ENCODE measurements at places on chromosomes 12 and 14. TPM values are rescaled to one million over a fixed set of nuclear protein-coding genes. Genes with fewer than 3 reads are reported as not detected.

DNA sequence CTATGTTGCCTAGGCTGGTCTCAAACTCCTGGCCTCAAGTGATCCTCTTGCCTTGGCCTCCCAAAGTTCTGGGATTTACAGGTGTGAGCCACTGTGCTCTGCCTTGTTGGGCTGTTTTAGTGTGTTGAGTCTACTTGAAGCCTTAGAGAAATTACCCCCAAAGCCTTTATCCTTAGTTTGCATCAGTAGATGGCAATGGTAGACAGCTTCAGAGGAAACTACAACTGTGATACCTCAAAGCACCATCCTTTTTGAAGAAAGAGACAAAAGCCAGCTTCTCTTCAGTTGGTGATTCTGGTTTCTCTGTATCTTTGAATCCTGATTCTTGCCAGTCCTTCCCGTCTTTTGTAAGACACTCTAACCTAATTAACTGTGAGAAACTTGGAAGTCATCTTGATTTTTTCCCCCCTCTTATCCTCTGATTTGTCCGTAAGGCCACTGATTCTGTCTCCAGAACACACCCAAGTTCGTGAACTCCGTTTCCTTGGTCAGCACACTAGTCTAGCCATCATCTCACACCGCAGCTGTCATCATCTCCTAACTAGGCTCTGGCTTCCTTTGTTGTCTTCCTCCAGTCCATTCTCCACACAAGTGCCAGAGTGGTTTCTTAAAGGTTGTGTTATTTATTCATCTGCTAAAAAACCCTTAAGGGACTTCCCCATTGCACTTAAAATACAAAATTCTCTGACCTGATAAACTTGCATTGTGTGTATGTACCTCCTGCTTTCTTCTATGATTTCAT lies 20.2 kb downstream of the ATP2A2 start:
- no peak for DNase-seq

Gene KCNK10
- 0.02 TPM for total RNA-seq

Gene CLEC4C
- not detected for total RNA-seq

GRCh38 chr12:93778306-93778705 lies 101.1 kb downstream of the CRADD start:
- DNase-seq = peak; percentile 53

- DNase-seq = no peak
Observed at GRCh38 chr14:91371011-91371989, 46.3 kb downstream of the CCDC88C start.

DNA sequence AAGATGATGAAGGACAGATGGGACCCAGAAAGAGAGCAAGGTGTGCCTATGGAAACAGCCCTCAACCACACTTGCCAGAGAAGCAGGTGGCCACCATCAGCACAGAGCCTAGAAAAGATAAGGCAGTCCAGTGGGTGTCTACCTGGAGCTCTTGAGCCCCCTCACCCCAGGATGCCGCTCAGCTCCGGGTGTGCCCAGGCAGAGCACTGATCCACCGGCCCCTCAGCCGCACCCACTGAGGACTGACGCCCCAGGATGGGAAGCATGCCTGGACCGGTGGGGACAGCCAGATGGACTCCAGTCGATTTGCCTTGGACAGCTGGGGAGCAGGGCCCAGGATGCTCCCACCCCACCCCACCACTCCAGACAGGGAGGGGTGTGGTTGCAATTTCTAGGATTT lies 15.1 kb upstream of the ZFP36L1 start:
- DNase-seq = no peak

GRCh38 chr12:15699886-15700285 lies 89.3 kb downstream of the EPS8 start:
- DNase-seq = no peak

Gene CLECL1
- total RNA-seq = not detected

DNA sequence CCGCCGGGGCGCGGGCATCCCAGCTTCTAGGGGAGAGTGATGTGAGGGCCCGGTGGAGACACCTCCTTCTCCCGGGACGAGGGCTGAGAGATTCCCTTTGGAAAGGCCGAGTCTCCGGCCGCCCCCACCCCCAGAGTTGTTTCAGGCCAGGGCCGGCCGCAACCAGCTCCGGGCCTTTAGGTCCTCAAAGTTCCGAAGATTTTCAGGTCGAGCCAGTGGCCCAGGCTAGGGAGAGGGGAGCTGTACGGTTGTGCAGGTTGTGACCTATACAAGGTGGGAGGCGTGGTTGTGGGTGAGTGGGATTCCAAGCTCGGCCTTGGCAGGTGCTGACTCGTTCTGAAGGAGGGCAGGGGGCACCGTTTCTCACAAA lies 18.4 kb upstream of the ANKRD33 start:
- no peak for DNase-seq

DNA sequence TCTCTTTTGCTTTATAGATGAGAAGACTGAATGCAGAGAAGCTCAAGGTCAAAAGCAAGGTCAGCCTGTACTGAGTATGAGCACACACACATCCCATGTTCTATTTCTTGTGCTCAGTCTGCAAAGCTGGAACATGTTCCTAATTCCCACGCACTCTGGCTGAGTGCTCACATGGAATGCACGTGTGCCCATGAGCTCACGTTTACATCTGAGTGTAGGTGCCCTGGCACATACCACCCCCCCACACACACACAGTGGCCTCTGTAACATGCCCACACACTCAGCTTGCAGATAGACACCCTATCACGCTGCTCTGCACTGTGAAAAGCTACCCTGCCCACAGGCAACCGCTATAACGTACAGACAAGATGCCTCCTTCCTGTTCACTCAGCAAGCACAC lies 700.1 kb downstream of the MED13L start:
- no peak for DNase-seq

DNA sequence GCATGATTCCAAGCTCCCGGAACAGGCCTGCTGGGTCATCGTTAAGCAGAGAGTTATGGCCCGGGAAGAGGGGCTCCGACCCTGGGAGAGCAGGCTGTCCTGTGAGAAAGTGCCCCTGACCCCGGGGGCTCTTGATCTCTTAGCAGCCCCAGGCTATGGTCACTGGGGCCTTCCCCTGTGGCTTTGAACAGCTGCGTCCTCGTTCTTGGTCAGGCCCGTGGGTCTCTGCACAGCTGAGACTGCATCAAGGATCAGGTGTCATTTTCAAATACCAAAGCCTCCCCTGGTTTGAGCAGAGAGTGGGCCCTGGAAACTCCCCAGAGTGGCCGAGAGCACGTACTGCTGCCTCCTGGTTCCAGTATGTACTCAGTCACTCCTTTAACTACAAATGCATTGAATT lies 114.8 kb downstream of the ESRRB start:
- DNase-seq = no peak

DNA sequence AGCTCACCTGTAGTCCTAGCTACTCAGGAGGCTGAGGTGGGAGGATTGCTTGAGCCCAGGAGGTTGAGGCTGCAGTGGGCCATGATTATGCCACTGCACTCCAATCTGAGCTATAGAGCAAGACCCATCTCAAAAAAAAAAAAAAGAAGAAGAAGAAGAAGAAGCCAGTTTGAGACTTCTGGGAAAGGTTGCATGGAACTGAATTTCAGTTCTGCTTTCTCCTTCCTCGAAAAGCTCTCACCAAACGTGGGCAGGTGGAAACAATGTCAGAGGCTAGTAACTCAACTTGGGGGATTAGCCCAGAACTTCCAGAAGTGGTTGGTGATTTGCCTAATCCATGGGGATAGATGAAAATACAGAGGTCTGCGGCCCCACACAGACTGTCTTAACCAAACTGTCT lies 18.7 kb downstream of the FLVCR2 start:
- DNase-seq = no peak

- no peak for DNase-seq
Observed at GRCh38 chr14:64407329-64407728, 19.2 kb downstream of the MTHFD1 start.

DNA sequence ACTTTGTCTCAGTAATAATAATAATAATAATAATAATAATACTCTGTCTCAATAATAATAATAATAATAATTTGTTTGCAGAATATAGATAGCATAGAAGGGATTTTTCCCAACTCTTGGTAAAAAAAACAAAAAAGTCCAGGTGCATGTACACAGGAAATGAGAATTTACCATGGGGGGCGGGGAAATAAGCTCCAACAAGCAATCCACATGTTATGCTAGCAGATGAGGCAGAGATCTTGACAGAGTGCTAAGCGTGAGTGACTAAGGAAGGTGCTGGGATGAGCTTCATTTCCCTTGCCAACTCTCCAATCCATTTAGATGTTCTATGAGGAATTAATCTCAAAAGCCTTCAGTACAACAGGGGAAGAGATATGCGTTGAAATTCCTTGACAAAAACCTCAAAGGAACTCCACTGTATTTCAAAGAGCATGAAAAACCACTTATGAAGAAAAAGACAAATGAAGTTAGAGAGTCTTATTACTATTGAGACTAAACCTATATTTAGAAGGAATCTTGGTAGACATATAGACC lies 44.9 kb upstream of the GTF2A1 start:
- DNase-seq = no peak

GRCh38 chr12:131094831-131095805 lies 141.4 kb downstream of the ADGRD1 start:
- no peak for DNase-seq

Gene DPPA3
- total RNA-seq = not detected

DNA sequence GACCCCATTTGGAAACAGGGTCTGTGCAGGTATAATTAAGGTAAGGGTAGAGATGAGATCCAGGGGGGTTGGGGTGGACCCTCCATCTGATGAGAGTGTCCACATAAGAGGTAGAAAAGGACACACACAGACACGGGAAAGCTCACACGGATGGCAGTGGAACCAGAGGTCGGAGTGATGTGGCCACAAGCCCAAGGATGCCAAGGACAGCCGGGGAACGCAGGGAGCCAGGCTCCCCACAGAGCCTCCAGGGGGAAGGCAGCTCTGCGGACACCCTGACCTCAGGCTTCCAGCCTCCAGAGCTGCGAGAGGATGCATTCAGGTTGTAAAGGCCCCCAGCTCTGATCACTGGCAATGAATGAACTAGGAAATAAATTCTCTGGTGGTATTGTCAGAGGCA lies 33.0 kb downstream of the RIMBP2 start:
- no peak for DNase-seq

- peak; percentile 65 for DNase-seq
Observed at GRCh38 chr14:96037891-96038557, 1.1 kb upstream of the C14orf132 start.

DNA sequence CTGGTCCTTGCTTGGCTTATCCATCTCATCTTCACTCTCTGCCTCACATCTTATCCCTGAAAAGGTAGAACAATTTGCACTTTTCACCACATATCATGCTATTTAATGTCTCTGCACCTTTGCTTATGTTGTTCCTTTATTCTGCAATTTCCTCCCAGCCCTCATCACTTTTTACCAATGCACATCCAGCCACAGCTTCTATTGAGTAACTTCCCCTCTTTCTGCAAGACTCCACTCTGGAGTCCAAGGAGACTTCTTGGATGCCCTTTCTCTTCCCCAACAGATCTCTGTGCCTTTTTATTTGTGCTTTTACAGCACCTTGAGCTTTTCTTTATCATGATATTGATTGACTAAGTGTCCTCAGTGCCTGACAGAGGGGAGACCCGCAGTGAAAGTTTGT lies 797.1 kb downstream of the VRK1 start:
- no peak for DNase-seq

Data from H4 (cell line).